ENCODE measurements at places on chromosomes 16 and 17.

DNA sequence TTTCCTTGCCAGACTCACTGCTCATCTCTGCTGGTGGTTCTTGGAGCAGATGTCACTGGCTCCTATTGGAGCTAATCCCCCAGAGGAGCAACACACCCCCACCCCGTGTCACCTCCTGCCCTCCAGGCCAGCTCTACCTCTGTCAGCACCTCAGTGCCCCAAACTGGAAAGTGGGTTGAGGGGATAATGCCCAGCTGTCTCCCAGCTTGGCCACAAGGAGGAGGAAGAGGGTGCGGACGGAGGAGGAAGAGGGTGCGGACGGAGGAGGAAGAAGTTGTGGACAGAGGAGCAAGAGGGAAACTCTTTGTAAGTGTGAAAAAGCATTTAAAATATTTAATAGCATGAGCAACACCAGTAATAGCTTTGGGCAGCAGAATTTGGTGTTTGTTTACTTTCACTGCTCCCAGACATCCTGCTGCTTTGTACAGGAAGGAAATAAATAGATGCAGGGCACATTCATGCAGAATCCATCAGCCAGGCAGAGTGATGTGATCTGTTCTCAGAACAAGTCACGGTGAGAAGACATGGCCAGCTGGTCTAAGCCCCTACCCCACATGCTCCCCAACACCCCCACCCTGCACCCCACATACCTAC is 82.5 kb downstream of the C17orf67 start:
- DNase-seq = no peak

- no peak for DNase-seq
Observed at GRCh38 chr17:49580055-49580721, 4.5 kb downstream of the NXPH3 start.

DNA sequence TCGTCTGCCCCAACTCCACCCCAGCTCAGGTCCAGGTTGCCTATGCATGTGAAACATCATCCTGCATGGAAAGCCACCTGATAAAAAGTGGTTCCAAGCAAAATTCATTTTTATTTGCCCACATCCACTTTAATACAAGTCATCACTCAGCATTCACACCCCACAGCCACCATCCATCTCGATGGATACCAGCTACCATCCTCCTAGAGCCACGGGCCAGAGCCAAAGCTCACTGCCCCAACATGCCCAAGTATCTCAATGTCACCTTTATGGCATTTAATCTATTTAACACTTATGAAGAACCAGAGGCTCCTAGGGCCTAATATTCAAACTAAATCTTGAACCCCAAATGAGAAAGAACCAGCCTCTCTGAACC is 70.5 kb downstream of the COPRS start:
- DNase-seq = no peak

DNA sequence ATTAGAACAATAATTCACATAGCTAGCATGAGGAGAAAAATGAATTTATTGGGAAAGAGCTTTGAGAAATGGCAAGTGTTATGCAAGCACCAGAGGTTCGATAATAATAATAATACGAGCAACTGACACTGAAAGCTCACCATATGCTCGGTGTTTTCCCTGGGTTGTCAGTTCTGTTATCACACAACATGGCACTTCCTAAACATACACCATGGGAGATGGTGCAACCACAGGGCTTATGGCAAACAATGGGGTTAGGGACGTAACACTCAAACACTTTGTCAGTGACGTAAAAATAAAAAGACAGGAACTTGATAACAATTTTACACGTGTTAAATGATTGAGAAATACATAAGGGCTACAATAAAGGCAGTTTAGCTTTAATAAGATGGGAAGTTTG is 23.7 kb downstream of the OR1D5 start:
- peak; percentile 19 for DNase-seq

DNA sequence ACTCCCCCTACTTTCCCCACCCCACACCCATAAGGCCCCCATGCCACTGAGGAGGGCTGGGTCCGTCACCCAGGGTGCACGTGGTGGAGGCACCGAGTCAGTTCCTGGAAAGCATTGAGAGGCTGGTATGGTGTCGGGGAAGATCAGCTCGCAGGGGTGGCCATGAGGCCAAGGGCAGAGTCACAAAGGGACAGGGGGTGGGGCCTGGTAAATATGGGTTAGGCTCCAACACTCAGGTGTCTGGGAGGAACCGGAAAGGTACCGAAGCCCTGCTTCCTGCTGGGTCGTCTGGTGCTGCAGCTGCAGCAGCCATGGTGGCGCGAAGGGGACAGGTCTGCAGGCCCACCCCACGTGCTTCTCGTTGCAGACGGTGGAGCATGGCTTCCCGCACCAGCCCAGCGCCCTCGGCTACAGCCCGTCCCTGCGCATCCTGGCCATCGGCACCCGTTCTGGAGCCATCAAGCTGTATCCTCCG is 30.2 kb downstream of the LLGL2 start:
- no peak for DNase-seq

DNA sequence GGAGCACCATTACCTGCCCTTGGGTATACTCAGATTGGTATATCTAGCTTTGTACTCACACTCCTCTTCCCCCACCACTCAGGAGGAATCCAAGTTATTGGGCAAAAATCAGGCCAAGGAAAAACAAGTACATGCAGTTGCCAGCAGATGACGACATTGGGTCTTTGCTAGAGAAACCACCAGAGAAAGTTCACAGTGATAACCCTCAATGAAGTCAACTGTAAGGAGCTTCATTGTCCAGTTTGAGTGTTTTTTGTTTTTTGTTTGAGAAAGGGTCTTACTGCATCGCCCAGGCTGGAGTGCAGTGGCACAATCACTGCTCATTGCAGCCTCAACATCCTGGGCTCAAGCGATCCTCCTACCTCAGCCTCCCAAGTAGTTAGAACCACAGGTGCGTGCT is 34.6 kb upstream of the TOX3 start:
- DNase-seq = no peak

DNA sequence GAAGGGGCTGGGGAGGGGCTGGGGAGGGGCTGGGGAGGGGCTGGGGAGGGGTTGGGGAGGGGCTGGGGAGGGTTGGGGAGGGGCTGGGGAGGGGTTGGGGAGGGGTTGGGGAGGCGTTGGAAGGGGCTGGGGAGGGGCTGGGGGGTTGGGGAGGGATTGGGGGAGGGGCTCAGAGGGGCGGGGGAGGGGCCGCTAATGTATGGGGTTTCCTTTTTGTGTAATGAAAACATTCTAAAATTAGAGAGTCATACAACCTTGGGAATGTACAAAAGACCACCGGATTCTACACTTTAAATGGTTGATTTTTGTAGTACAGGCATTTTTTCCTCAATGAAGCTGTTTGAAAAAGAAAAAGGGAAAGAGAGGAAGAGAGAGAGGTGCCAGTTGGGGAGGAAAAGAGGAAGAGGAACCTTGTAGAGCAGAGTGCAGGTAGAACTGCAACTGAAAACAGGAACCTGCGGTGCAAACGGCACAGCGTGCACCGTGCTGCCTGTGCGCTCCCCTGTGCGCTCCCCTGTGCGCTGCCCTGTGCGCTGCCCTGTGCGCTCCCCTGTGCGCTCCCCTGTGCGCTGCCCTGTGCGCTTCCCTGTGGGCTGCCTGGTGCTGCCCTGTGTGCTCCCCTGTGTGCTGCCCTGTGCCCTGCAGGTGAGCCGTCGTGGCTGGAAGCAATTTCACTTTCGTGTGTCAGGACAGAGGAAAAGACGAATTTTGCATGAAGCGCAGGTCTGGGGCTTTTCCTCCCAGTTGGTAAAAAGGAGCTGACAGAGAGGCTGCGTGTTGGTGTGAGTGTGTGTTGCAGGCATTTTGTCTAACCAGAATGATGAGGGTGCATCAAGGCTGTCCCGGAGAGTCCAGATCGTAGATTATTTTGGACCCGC is 40.8 kb downstream of the METRNL start:
- DNase-seq = peak; percentile 99

GRCh38 chr17:40884708-40885512 is at the start of gene KRT20:
Gene KRT20, minus strand, starts transcription at chr17:40885242. Its CDS starts 57 bp downstream, at chr17:40885185.
- DNase-seq = no peak

- no peak for DNase-seq
Observed at GRCh38 chr17:29039764-29040598, 3.0 kb upstream of the PIPOX start.

DNA sequence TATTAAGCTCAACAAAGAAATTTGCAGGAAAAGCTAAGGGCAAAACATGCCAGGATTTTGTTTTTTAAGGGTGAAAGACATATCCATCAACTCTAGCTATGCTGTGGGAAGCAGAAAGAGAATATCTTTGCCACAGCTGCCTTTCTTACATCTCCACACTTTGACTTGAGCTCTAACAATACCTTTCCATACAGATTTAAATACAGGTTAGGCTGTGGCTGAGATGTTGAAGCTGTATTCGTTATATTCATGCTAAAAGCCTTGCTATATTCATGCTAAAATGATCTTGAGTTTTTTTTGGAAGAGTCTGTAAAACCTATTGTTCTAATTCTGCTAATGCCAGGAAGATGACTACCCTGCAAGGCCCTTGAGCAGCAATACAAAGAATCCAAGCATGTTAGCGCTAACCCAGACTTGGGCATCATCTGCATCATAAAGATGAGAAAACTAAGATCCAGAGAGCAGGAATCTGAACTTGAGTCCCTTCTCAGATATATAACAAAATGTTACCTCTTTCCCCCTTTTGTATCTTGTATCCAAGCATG is 204.8 kb upstream of the C17orf78 start:
- DNase-seq = no peak

DNA sequence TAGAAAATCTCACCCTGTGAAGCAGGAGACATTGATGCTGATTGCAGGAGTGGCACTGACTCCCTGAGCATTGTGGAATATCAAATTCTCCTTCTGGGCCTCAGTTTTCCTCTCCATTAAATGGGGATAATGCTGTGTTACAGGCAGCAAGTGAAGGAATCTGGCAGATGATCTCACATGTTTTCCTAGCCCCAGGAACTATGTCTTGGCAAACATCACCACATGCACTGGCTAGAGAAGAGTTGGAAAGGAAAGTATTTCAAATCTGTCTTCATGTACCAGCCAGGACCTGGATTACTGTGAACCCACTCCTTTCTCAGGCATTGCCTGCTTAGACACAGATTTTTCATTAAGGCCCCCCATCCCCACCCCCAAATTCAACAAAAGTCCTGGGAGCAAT is 13.6 kb upstream of the CCL8 start:
- DNase-seq = no peak

DNA sequence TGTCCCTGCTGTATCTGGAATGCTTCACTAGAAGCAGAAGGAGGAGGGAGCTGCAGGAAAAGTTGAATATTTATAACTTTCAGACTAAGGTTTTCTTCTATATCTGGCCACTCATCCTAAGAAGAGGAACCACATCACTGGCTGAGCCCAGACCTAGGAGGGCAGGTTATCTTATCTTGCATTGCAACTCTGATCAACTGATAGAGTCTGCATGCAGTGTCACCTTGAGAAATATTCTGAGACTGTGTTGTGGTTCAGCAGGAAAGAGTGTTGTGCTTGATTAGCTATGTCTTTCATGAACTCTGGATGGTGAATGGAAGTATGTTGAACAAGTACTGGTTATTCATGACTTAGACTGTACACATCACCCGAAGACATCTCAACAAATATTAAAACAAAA is 460.0 kb downstream of the TOX3 start:
- DNase-seq = no peak

- no peak for DNase-seq
Observed at GRCh38 chr17:51397361-51398127, 137.2 kb downstream of the UTP18 start.

GRCh38 chr16:89861648-89862047 is 11.7 kb upstream of the TCF25 start:
- no peak for DNase-seq

DNA sequence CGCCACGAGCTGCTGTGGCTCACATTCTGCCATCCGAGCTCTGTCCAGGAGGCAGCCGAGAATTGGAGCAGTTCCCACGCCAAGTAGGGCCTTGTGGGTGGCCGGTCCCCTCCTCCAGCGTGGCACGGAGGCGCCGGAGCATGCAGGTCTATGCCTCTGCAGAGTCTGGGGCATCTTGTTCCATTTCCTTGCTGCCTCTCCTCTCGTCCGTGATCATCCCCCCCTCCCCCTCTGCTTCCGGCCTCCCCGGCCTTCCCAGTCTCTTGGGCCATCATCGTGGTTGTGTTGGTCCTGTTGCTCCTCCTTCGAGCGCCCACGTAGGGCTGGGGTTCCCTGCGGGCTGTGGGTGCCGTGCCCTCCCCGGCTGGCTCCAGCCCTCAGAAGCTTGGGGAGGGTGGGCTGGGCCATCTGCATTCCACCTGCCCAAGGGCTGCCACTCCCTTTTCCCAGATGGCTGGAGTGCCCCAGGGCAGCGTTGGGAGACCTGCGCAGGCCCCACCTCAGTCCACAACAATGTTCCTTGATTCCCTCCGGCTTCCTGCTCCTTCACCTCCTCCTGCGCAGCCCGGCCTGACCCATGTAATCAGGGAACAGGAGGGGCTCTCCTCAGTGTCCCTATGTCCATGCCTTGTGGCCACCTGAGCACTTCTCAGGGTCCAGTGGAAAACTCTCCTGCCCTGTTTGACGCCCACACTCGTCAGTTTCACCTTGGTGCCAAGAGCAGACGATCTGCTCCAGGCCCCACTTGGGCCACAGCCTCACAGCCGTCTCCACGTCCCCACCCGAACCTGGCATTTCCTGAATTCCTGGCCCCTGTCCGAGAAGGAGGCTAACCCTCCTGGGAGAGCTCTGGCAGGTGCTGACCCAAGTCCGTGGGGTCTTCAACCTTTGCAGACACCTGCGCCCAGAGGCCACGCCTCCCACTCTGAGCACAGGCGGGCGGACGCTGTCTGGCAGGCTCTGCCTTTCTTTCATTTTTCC is 37.1 kb downstream of the BAIAP2 start:
- no peak for DNase-seq

DNA sequence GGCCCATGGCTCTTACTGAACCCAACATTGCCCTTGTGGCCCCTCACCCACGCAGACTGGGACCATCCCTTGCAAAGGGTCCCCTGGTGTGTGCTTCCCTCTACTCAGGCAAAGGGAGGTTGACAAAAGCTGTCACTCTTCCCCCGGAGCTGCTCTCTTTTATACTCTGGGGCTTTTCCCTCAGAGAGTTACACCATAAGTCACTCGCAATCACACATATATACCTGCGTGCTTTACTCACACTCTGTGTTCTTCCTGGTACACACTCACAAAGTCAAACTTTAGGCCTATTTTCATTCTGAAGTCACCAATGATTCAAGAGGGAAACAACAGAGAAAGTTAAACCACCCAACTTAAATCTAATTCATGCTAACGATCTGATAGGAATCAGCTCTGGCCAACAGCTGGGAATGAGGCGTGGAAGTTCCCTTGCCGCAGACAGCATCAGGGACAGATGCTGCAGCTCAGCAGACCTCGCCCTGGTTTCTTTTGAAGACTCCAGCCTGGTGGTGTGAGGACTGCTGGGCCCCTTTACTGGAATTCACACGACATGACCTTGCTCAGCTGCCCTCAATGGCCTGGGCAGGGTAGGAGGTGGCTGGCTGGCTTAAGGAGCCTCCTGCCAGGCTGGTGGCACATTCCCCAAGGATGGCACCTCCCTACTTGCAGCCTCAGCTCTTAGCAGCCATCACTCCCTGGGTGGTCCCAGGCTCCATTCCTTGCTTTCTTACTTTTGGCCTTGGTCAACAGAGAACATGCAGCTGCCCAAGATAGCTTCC is 27.3 kb downstream of the HIC1 start:
- DNase-seq = no peak

DNA sequence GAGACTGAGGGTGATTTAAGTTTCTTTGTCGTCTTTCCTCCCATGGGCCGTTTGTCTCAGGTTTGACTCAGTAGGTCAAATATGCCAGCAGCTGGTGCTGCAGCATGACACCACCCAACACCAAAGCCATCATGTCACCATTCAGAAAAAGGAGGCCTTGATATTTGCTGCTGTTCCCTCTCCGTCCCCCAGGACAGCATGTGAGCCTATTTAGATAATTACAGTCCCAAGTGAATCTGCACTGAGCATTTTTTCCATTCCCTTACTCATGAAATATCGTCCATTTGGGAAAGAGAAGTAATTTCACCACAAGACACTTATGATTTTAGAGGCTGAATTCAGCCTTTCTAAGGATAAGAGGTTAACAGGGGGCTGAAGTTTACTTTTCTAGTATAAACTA is 62.2 kb upstream of the ADORA2B start:
- DNase-seq = no peak
